ENCODE measurements at places on chromosomes 13 and 19.
A peak's percentile ranks its signal among the peaks of the same experiment; 100 is the strongest.

DNA sequence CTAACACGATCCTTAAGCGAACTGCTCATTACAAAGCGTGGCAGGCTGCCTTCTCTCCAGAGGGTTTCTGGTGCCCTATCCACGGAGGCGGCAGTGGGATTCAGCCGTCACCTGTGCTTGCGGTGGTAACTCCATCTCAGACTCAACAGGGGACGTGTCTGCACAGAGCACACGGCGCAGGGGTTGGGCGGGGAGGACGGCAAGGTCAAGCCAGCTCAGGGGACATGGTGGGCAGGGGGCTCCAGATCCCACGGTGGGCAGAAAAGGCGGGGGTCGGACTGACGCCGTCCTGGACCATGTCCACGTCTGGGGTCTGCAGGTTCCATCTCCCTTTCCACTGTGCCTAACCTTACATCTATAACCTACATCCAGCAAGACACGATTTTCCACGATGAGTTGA, 70.7 kb downstream of the RASA3 start:
- no peak for DNase-seq

DNA sequence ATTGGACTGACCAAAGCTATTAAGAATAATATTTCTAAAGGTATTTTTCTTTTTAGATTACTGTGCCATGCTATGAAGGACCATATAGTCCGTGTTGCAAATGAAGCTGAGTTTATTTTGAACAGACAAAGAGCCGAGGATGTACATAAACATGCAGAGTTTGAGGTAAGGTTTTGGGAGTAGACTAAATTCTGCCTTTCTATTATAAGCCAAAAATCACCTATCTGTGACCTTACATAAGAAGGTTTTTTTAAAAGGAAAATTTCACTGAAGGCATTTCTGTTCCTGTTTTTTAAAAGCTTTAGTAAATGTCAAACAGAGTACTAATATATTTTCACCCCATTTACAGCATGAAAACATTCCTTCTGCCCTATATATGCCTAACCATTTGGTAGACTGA, 127.4 kb downstream of the MAB21L1 start:
- DNase-seq: no peak

DNA sequence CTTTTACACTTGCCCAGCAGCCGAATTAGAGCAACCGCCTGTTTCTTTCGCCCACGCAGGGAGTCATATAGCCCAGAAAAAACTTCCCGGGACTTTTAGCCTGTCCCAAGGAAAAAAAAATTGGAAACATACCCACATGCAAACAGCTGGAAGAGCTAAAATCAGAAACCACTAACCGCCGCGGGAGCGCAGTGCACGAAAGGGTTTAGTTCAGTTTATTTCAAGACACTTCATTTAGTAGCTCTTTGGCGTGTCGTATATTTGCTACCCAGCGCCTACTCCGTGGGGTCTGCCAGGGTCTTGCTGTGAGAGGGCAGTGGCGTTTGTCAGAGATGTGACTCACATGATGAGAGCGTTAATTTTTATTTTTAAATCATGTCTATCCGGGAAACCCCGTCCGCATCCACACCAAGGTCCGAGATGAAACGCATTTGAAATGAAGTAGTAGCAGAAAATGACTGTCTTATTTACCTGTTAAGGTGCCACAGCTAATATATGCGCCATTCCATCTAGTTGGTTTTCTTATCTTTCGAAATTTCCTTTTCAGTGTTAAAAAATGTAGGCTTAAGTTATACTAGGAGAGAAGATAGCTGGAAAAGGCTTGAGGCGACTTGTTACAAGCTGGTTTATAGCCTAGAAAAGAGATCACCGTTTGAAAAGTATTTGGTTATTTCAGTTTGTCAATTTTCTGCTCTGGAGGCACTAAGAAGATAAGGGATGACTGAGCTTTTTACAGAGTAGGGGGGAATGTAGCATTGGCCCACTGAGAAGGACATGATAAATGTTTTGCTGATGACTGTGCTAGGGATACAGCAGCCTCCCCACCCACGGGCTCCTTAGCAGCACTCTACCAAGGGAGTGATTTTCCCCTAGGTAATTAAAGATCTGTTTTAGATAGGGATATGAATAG, 1.7 kb downstream of the KLF5 start:
- DNase-seq: peak; percentile 50

- DNase-seq: no peak
Observed at GRCh38 chr13:70408865-70409264, 300.6 kb upstream of the KLHL1 start.

- no peak for DNase-seq
Observed at GRCh38 chr13:40697711-40698110, 31.3 kb upstream of the FOXO1 start.

DNA sequence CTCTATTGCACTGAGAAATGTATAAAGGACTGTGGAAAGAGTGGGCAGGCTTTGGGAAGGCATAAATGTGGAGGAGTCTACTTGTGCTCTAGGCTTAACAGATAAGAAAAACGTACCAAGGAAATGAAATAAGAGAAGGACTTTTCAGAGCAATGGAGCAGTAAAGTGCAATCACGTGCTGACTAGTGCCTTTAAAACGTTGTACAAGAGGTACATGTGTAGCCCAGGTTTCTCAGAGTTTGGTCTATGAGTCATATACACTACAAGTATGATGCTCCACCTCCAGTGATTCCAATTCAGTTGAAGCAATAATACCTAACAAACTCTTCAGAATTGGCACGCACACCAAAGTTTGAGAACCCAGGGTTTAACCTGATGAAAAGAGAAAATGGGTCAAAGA, 13.4 kb upstream of the FNDC3A start:
- peak; percentile 35 for DNase-seq

GRCh38 chr13:50236898-50237318, 221.7 kb downstream of the KCNRG start:
- DNase-seq: no peak

GRCh38 chr19:9306443-9306842, 3.2 kb downstream of the ZNF699 start:
- DNase-seq: peak; percentile 89

DNA sequence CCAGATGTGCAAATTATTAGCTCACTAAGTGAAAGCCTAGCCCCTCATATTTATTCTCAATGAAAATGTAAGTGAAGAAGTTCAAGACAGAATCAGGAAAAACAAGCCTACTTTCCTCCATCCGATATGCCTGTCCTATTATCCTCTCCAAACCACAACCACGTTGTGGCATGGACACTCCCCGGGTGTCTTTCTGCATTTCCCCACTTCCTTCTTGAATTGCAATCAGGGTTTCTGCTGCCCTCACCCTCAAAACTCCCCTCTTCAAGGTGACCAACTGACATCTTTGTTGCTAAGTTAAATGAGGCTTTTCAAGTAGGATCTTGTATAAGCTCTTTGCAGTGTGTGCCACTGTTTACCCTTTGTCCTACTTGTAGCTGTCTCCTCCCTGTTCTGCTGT, 11.8 kb downstream of the SLC25A30 start:
- DNase-seq: no peak

DNA sequence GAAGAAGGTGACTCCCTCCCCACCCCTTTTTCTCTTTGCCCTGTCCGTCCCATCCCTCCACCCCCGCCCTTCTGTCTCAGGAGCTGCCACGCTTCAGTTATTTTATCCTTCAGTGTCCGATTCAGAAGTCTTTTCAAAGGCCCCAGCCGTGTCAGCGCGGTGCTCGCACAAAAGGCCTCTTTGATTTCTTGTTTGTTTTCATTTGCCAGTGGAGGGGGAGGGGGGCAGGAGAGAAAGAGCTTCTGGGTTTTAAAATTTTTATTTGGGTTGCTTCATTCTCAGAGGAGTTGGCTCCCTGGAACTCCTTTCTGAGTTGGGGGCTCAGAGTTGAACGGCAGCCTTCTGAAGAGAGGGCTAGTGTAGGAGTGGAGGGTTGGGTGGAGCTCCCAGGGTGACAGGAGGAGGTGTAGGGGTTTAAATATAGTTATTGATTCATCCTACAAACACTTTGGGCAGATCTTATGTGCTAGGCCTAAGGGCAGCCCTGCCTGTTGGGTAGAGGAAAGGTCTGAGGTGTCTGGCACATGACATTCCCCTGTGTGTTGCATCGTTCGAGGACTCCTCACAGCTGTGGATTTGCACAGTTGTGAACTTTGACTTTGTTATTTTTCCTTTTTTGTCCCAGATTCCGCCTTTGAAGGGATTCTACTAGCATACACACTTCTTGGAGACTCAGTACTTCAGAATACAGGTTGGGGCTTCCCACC, 36.8 kb downstream of the NFIX start:
- DNase-seq: peak; percentile 68

DNA sequence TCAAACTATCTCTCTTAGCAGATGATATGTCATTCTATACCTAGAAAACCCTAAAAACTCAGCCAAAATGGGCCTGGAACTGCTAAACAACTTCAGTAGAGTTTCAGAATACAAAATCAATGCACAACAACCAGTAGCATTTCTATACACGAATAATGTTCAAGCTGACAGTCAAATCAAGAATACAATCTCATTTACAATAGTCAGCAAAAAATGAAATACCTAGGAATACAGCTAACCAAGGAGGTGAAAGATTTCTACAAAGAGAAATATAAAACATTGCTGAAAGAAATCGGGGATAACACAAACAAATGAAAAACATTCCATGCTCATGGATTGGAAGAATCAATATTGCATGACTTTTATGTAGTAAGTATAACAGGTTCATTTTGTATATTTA, 804.8 kb downstream of the SLITRK1 start:
- no peak for DNase-seq

- DNase-seq: no peak
Observed at GRCh38 chr13:108779308-108779707, 149.9 kb downstream of the MYO16 start.

- DNase-seq: no peak
Observed at GRCh38 chr13:42786715-42787114, 5.3 kb downstream of the FAM216B start.

DNA sequence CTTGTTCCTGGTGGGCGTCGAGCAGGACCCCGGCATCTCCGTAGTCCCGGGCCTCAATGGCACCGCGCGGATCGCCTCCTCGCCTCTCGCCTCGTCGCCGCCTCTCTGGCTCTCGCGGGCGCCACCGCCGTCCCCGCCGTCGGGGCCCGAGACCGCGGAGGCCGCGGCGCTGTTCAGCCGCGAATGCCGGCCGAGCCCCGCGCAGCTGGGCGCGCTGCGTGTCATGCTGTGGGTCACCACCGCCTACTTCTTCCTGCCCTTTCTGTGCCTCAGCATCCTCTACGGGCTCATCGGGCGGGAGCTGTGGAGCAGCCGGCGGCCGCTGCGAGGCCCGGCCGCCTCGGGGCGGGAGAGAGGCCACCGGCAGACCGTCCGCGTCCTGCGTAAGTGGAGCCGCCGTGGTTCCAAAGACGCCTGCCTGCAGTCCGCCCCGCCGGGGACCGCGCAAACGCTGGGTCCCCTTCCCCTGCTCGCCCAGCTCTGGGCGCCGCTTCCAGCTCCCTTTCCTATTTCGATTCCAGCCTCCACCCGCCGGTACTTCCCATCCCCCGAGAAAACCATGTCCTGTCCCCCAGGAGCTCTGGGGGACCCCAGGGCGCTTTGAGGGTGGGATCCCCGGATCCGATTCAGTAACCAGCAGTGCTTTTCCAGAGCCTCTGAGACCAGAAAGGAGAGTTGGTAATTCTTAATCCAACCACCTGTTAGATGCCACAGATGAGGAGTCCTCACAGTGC, 885 bp downstream of the MLNR start:
- no peak for DNase-seq

DNA sequence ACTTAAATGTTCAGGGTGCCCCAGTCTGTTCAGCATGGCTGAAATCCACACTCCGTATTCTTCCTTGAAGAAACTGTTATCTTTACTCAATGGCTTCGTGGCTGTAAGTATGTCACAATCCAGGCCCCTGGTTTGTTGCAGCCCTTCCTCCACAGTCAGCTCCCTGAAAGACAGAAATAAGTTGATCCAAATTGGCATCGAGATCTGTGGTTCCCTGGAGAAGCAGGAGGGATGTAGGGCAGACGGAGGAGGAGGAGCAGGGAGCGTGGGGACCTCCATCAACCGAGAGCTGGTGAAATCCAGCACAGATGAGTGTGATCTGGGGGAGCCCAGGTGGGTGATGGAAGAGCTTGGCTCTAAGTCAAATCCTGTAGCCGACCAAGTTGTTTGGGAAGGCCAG, 304 bp downstream of the TSPAN16 start:
- no peak for DNase-seq

- DNase-seq: peak; percentile 74
Observed at GRCh38 chr13:30049692-30050091, 199.3 kb upstream of the UBL3 start.

DNA sequence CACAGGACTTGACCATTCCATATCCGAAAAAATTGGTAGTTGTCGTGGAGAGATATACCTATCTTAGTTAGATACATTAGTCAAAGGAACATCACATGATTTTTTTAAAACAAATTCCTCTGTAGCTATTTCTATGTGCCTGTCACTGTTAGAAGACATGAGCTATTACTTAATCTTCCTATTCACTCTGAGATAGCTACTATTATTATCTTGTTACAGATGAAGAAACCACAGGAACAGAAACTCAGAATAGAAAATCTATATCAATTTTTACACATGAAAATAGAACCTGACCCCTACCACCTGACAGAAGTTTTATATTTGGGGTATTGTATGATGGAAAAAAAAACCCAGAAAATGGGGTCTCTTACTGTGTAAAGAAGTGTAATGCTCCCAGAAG, 68.9 kb upstream of the TDRD3 start:
- DNase-seq: no peak

DNA sequence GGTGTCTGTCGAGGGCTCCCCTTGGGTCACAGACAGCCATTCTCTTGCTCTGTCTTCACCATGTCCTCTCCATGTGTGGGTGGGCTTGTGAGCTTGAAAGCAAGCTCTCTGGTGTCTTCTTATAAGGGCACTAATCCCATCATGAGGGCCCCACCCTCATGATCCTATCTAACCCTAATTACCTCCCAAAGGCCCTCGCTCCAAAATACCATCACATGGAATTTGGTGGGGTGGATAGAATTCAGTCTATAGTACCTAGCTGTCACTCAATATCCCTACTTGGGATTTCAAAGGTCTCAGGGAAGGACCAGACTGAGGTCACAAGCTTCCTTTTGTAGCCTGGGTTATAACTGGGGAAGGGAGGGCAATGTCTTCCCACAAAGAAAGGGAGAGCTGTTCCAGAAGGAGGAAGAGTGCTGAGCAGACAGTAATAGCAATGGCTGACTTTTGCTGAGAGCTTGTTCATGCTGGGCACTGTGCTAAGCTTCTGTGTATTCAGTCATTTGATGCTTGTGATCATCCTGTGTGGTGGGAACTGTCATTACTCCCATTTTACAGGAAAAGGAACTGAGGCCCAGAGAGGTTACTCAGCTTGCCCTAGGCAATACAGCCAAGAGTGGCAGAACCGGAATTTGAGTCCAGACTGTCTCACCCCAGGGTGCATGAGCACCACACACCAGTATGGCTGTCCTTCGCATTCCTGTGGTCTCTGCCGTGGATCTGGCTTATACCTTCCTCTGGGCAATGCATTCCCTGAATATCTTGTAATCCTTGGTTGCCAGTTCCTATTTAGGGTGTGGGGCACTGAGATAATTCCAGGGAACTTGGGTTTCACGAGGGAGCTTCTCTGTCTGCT, 8.2 kb downstream of the FXYD5 start:
- peak; percentile 84 for DNase-seq

DNA sequence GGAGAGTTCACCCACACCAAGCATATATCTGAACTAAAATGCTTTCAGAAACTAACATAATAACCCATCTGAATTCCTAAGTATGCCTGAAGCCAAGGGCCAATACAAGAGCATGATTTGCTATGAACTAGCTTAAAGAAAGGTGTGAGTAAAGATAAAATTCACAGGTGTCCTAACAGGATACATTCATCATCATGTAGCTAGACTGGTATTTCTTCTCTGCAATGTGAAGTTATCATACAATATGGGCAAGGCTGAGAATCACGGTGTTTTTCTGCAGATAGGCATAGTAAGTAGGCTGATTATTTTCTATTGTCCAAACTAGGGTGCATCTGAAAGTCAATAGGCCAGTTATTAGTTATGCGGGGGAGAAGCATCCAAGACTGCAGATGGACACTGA, 63.1 kb downstream of the STK24 start:
- DNase-seq: no peak

Data from M059J (cell line).